ENCODE measurements at places on chromosomes 11 and 22.

DNA sequence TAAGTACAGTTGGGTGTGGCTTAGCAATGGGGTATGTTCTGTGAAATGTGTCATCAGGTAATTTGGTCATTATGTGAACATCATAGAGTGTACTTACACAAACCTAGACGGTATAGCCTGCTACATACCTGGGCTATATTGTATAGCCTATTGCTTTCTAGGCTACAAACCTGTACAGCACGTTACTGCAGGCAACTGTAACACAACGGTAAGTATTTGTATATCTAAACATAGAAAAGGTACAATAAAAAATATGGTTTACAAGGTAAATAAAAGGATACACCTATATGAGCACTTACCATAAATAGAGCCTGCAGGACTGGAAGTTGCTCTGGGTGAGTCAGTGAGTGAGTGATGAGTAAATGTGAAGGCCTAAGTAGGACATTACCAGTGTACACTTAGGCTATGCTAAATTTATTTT, 73.1 kb upstream of the GDPD4 start:
- no peaks in the 10 kb centered on the region for H3K27me3 ChIP-seq
- H3K4me1 ChIP-seq: peaks cover 5% of the 10 kb centered on the region
- H3K4me3 ChIP-seq: no peak overlapping the region
- DNase-seq: no peak

DNA sequence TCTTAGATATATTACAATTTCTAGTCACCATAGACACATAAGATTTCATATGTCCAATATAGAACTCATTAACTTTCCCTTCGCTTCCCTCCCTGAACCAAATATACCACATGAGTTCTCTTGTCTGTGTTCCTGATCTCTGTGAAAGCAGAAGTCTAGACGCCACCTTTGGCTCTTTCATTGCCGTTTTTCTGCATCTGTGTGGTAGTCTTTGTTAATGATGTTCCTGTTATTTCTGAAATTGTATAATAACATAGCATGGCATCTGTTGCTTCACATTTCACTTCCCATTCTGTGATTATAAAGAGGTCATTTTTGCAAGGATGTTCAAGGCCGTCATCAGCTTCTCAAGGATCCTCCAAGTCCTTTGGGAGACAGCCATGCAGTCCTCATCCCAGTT, 58.5 kb downstream of the NCAM1 start:
- DNase-seq: no peak
- H3K27me3 ChIP-seq: no peaks in the 10 kb centered on the region
- H3K4me3 ChIP-seq: no peak overlapping the region
- no peaks in the 10 kb centered on the region for H3K4me1 ChIP-seq

DNA sequence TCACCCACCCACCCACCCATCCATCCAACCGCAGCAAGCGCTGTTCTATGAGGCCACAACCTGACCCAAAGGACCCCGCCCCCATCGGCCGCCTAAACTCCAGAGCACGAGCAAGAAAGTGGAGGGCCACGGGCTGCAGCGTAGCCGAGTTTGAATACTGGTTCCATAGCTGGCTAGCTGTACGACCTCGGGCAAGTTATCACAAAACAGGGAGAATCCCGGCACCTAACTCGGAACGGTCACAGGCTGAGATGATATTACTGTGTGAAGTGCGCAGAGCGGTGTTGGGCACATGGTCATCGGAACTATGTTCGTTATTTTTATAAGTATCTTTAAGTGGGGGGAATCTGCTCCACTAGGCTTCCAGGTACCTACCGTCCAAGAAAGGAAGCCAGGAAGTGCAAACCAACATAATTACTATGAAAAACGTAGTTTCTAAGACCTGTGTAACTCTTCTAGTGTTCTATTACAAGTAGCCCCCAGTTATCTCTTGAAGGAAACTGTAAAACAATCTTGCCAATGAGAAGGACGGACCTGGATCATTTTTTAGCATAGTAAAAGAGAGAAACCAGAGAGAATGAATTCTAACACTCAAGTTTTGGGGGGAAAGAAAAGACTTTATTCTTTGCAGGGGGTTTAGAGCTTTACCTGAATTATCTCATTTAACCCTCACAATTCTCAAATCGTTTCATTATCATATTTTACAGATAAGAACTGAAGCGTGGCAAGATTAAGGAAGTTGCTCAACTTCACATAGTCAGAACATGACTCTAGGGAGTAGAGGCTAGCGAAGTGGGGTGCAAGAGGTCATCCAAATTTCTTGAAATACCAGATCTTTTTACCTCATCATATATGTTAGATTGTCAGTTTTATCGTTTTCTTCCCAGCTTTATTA, 663 bp upstream of the BUD13 start:
- H3K4me1 ChIP-seq: peaks cover 40% of the 10 kb centered on the region
- peak overlapping the region; percentile 96 for H3K27ac ChIP-seq
- H3K27me3 ChIP-seq: no peaks in the 10 kb centered on the region
- H3K4me3 ChIP-seq: peak overlapping the region; percentile 98
- H3K36me3 ChIP-seq: peaks cover 44% of the 10 kb centered on the region

DNA sequence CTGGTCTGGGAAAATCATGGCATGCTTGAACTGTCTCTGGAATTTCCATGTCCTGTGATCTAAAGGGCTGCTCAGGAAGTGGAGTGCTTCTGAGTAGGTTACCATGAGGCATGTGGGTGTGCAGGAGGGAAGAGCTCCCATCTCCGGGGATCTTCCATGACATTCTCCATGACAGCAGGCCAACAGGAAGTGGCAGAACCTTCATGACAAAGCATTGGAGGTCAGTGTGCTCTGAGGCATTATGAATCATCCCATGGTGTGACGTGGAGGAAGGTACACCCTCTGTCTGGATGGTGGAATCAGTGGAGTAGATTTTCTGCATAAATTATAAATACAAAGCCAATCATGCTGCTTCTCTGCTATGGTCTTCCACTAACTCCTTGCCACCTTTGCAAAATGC, 139.6 kb upstream of the E2F8 start:
- peaks cover 20% of the 10 kb centered on the region for H3K27me3 ChIP-seq
- no peaks in the 10 kb centered on the region for H3K4me1 ChIP-seq
- DNase-seq: no peak
- H3K27ac ChIP-seq: no peak overlapping the region
- no peak overlapping the region for H3K4me3 ChIP-seq

GRCh38 chr22:44289414-44290171, 23.2 kb downstream of the SHISAL1 start:
- H3K27me3 ChIP-seq: no peaks in the 10 kb centered on the region
- H3K4me3 ChIP-seq: no peak overlapping the region
- no peaks in the 10 kb centered on the region for H3K36me3 ChIP-seq
- DNase-seq: no peak
- no peak overlapping the region for H3K27ac ChIP-seq

- peaks cover 2% of the 10 kb centered on the region for H3K4me1 ChIP-seq
- H3K27ac ChIP-seq: no peak overlapping the region
- no peaks in the 10 kb centered on the region for H3K36me3 ChIP-seq
Observed at GRCh38 chr11:122173074-122173450, 57.0 kb upstream of the BLID start.

DNA sequence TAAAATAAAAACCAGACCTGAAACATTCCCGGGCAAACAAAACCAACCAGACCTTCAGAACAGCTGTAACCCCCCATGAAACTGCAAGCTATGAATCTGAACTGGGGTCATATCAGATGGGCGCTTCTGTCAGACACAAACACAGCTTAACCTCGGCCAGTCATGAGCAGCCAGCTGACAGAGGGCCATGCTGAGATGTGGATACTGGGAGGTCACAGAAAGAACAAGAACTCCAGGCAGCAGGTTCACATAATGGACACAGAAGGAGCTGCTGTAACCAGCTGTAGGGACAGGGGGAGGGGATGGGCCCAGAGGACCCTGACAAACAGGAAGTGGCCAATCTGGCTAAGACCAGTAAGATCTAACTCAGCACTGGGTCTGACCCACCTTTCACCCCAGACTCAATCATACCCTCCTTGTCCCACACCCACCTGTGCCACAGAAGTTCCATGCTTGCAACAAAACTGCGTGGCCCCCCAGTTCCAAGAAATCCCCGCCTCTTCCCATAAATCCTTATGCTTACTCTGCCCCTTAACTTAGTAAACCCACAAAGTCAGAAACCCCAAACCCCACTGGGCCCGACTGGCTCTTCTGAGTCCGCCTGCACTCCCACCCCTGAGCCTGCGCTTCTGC, 4.0 kb downstream of the APOL4 start:
- no peaks in the 10 kb centered on the region for H3K27me3 ChIP-seq
- H3K27ac ChIP-seq: peak overlapping the region; percentile 79
- peak; percentile 46 for DNase-seq
- H3K36me3 ChIP-seq: no peaks in the 10 kb centered on the region

DNA sequence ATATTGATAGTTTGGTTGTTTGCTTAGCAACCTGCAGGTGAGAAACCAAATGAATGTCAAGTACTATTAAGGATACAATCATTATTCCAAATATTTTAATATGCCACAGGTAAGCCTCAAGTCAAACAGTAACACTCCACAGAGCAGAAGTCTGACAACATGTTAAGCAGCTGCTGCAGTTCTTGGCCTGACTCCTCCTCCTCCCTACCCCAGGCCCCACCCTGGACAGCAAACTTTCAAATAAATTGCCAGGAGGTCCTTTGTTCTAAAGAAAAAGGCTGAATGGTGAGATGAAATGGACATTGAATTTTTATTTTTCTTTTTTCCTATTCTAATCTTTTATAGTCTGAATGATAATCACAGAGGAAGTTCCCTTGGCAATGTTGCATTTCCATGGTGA, 260.0 kb upstream of the POU2AF2 start:
- no peak for DNase-seq
- H3K27me3 ChIP-seq: no peaks in the 10 kb centered on the region
- no peaks in the 10 kb centered on the region for H3K36me3 ChIP-seq
- no peaks in the 10 kb centered on the region for H3K4me1 ChIP-seq
- H3K27ac ChIP-seq: no peak overlapping the region

- H3K4me3 ChIP-seq: no peak overlapping the region
- no peaks in the 10 kb centered on the region for H3K27me3 ChIP-seq
- DNase-seq: no peak
- no peaks in the 10 kb centered on the region for H3K4me1 ChIP-seq
Observed at GRCh38 chr11:101323997-101324396, 194.4 kb upstream of the PGR start.

DNA sequence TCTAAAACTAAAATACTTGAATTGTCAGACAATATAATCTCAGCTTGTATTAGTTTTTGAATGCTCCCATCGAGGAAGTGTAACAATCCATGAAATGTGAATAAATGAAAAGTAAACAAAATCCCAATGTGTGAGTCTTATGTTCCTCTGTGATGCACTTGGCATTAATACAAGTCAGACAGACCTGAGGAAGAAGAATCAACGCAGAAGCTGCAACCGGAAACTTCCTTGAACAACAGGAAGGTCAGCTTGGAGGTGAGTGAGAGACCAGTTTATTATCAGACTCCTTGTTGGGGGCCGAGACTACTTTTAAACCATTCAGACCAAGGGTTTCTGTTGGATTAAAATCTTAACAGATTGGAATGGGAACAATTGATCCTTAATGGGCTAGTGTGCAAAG, 24.2 kb downstream of the NUP50 start:
- no peaks in the 10 kb centered on the region for H3K27me3 ChIP-seq
- H3K36me3 ChIP-seq: peaks cover 28% of the 10 kb centered on the region
- H3K4me3 ChIP-seq: no peak overlapping the region
- H3K4me1 ChIP-seq: peaks cover 12% of the 10 kb centered on the region
- no peak for DNase-seq
- no peak overlapping the region for H3K27ac ChIP-seq

- peaks cover 9% of the 10 kb centered on the region for H3K36me3 ChIP-seq
- H3K4me1 ChIP-seq: peaks cover 2% of the 10 kb centered on the region
- H3K27me3 ChIP-seq: no peaks in the 10 kb centered on the region
- DNase-seq: peak; percentile 7
Observed at GRCh38 chr11:13384908-13385640, 77.9 kb downstream of the BTBD10 start.

DNA sequence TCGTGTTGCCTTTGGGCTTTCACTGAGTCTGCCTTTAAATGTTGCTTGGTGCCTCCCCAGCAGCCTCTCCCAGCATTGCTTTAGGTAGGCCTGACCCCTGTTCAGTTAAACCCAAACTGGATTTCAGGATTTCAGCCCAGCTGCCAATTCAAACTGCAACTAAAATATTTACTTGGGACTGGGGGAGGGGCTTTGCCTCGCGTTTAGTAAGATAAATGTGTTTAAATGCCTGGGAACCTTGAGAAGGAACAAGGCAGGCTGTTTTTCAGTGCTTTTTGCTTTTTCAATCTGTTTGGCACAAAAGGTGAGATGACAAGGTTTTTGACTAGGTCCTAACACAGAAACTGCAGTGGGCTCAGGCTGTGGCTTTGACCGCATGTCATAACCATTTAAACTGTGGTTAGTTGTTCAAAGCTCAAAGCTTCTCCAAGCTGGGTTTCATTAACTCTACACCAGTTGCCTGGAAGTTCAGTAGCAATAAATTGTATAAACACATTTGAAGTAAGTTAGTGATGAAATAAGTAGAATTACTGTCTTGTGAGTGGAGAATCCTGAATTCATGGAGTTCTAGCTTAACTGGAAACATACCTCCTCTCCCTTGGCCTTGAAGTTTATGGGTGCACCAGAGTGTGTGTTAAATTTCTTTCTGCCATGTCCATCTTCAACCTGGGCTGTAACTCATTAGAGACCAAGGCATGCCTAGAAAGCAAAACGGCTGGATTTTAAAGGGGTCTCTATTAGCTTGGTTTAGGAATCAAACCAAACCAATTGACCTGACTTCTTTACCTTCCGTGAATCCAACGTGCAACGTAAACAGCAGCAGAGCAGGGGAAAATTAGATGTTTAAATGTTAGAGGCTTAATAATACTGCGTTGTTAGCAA, 3.6 kb downstream of the PKNOX2 start:
- DNase-seq: no peak
- H3K27me3 ChIP-seq: peaks cover 85% of the 10 kb centered on the region
- no peak overlapping the region for H3K27ac ChIP-seq
- H3K4me3 ChIP-seq: no peak overlapping the region
- H3K4me1 ChIP-seq: peaks cover 16% of the 10 kb centered on the region

GRCh38 chr22:17258015-17258787, 39.0 kb upstream of the ADA2 start:
- H3K4me1 ChIP-seq: peaks cover 22% of the 10 kb centered on the region
- peak; percentile 71 for DNase-seq
- H3K27ac ChIP-seq: peak overlapping the region; percentile 19
- H3K4me3 ChIP-seq: no peak overlapping the region
- H3K27me3 ChIP-seq: no peaks in the 10 kb centered on the region
- H3K36me3 ChIP-seq: no peaks in the 10 kb centered on the region

GRCh38 chr11:65429724-65430405, 7.3 kb downstream of the NEAT1 start:
- peak; percentile 51 for DNase-seq
- peaks cover 89% of the 10 kb centered on the region for H3K4me1 ChIP-seq
- H3K4me3 ChIP-seq: peak overlapping the region; percentile 100

- H3K4me3 ChIP-seq: no peak overlapping the region
- no peak overlapping the region for H3K27ac ChIP-seq
- DNase-seq: no peak
- peaks cover 3% of the 10 kb centered on the region for H3K36me3 ChIP-seq
Observed at GRCh38 chr11:66725114-66725513, 3.9 kb downstream of the SPTBN2 start.

Measured in activated naive CD8-positive, alpha-beta T cell treated with anti-CD3 and anti-CD28 coated beads for 36 hours (primary cell).